ENCODE measurements at places on chromosomes 2 and 18.

DNA sequence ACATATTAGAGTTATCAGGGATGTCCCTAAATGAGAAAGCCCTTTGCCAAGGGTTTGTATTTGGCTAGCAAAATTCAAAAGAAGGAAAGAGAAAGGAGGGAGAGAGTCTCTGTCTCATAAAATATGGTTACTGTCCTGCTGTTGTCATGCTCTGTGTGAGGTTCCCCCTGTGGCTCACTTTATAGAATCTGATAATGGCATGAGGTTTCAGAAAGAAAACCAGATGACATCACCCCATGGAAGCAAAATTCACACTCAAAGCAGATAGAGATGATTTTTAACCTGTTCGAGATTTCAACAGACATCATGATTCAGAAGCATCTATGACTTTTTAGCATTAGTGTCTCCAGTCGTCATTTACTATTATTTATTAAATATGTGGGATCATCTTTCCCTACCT, 165.0 kb upstream of the SESTD1 start:
- DNase-seq, result no peak

- no peak for DNase-seq
Observed at GRCh38 chr2:181374781-181375675, 82.2 kb upstream of the ITGA4 start.

DNA sequence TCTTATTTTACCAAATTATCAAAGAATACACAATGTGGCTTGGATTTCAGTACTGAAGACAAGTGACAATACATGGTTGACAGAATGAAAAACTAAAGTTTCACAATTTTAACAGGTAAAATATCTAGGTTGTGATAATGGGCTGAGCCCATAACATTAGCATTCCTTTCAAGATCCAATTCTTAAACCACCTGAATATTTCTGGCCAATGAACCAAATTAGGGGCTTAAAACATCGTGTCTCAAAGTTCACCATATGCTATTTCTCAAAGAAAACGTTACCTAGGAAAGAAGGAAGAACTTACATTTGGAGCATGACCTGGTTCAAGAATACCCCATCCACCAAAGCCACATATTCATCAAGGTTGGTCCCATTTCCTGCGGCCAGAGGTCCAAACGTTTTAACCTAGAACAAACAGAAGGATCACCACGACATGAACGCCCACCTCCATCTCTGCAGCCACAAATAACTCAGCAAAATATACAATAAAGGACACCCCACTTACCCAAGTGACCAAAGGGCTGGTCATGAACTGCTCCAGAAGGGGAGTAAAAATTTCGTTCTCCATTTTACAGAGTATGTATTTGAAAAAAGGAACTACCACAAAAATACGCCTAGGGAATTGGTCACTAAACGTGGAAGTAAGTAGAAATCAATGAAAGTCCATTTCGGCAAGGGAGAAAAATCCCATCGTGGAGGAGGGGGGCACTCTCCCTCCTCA, 984 bp downstream of the CCDC88A start:
- DNase-seq, result no peak

GRCh38 chr18:68509902-68510301, 205.0 kb downstream of the TMX3 start:
- DNase-seq, result no peak

DNA sequence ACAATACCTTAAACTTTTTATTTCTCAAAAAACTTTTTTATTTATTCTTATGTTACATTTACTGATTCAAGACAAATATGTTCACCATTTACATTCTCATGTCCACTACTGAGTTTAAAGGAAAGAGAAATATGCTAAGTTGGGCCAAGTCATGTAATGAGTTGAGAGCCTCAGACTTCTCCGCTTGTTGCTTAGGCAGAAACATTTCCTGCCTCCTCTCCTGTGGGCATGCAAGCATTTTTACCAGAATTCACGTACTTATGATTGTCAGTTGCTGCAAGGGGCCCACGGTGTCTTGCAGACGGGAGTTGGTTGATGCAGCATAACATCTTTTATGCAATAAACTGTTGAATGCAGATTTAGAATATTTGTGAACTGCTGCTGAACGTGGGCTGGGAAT, 51.8 kb downstream of the MYO1B start:
- no peak for DNase-seq

- DNase-seq, result no peak
Observed at GRCh38 chr18:36496022-36496421, 198.5 kb downstream of the FHOD3 start.

- DNase-seq, result no peak
Observed at GRCh38 chr2:198587741-198588140, 783.3 kb downstream of the PLCL1 start.

DNA sequence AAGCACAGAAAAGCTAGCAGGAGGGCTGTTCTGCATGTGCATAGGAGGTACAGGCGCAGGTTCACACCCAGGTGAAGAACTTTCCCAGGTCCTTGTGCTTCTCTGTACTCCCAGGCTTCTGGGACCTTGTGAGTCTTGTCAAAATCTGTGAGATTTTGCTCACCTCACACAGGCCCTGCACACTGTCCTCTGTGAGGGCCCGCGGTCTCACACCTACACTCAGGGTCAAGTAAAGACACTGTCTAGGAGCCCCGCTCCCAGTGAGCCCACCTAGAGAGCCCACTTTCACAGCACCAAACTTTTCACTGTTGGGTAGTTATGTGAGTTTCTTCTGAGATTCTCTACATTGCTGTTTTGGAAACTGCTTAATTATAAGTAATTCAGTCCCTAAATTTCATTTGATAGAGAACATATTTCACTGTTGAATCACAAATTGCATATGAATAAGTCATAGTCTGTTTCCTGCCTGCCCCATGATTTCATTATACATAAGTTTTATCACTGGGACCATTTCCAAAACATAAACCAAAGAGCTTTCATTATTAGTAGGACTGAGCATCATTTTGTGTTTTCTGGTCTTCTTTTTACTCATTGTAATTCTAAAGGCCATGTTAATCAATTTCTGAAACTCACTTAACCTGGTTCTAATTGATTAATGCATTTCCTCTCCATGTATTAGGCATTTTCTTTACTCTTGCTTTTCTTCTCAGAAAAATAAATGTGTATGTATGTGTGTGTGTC, 234.2 kb upstream of the SPOPL start:
- no peak for DNase-seq

GRCh38 chr2:9768388-9768787, 74.9 kb upstream of the TAF1B start:
- no peak for DNase-seq

DNA sequence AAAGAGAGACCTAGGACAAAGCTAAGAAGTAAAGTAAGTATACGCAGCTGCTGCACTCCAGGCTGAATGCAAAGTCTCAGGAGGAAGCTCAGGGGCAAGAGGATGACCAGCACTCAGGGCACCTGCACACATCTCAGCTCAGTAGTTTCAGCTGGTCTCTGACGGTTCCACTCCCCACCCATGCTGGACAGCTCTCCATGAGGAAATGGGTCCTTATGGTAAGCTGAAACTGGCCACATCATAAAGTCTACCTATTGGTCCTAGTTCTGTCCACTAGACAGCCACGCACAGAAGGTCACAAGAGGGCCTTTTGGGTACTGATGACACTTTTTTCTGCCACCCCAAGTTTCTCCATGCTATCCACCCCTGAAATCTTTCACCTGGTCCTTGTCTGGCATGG, 215.3 kb downstream of the TTC32 start:
- no peak for DNase-seq

GRCh38 chr18:65924904-65925303, 174.1 kb downstream of the CDH7 start:
- no peak for DNase-seq

- no peak for DNase-seq
Observed at GRCh38 chr2:128348701-128349100, 30.0 kb upstream of the HS6ST1 start.

- no peak for DNase-seq
Observed at GRCh38 chr2:39424951-39425350, 12.1 kb downstream of the MAP4K3 start.

DNA sequence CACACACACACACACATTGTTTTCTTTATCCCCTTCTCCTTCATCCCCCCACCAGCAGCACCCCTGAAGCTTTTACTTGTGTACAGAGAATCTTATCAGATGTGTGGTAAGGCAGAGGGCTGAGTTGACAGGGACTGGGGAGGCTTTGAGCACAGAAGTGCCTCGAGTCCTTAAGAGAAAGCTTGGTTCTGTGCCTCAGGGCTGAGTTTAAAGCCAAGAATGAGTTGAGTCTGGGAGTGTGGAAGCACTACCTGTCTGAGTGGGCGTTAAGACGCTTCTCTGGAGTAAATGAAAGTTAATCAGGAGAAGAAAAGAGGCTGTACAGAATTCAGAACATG, 2.7 kb downstream of the ID2 start:
- DNase-seq, result peak; percentile 45

DNA sequence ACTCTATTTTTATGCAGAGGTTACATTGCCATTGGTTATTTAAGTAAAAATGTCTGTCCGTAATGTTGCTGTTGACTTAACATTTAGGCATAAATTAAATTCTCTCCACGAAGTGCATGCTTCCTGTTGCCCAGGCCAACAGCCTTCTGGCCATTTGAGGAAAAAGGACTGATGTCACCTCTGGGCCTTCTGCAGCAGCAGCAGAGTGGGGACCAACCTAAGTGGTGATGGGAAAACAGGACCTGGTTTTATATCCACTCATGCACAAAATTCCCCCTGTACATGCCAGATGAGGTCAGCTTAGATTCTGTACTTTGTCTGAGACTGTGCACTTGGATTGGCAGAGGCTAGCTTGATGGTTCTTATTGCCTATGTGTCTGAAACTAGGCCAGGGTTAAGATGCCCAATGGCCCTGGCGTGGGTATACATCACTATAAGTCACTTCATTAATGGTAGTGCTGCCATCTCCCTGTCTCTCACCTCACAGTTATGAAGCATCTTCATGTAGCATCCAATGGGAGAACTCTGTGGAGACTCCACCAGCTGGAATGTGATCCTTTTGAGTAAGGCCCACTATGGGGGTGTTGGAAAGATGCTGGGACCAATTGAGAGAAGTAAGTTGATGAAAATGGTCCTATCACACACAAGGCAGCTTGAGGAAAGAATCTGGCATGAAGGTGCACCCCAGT, 4.4 kb downstream of the ARHGAP25 start:
- DNase-seq, result no peak

- DNase-seq, result no peak
Observed at GRCh38 chr2:231683292-231684235, 24.8 kb upstream of the PTMA start.

- DNase-seq, result no peak
Observed at GRCh38 chr18:61736133-61736532, 156.7 kb downstream of the RNF152 start.

- no peak for DNase-seq
Observed at GRCh38 chr2:200809506-200810251, 2.0 kb upstream of the BZW1 start.

DNA sequence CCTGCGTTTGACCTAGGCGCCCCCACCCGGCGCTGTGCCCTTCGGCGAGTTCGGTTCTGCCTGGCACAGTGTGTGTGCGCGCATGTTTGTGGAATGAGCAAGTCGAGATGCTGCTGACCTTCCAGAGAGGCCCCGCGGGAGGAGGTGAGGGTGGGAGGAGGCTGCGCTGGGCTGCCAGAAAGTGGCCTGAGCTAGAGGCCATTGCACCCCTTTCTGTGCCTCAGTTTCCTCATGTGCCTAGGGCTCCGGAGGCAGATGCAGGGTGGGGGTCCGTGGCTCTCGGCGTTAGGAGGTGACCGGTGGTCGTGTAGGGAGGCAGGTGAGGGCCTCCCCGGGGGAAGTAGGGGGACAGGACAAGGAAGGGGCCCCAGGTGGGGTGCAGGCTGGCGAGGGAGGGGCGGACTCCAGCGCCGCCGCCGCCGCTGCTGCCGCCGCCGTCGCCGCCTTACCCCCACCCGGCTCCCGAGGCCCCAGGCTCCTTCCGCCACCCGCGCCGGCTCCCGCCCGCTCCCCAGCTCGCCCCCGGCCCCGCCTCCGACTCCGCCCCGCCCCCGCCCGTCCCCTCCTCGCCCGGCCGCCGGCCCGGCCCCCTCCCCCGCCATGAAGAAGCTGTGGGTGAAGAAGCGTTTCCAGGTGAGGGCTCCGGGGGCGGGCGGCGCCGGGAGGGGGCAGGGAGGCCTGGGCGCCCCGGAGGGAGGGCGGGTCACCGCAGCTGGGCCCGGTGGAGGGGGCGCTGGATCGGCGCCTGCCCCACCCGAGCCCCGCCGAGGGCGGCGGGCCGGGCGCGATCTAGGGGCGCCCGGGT, 7.0 kb downstream of the SPEG start:
- no peak for DNase-seq
